Cerebellar nuclear complex (tissue), 1 donor: ENCODE measurements at places on chromosomes 5 and 9.

GRCh38 chr5:1765141-1765879 lies 34.3 kb downstream of the MRPL36 start:
- no peak for DNase-seq

DNA sequence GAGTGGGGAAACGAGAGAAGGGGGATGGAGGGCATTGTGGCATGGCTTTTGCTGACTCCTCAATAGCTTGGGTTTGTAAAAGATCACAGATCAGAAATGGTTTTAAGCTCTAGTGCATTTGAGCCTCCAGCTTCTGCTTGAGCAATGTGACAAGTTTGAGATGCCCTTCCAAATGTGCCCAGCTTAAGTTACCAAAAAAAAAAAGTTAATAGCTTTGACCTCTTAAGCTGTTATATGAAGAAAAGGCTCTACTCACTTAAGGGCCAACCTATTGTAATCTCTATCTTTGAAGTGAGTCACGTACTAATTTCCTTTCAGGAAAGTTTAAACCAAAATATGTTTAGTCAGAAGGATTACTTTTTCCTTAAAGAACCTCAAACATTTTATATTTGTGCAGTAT lies 428.8 kb upstream of the ACTBL2 start:
- DNase-seq = no peak

DNA sequence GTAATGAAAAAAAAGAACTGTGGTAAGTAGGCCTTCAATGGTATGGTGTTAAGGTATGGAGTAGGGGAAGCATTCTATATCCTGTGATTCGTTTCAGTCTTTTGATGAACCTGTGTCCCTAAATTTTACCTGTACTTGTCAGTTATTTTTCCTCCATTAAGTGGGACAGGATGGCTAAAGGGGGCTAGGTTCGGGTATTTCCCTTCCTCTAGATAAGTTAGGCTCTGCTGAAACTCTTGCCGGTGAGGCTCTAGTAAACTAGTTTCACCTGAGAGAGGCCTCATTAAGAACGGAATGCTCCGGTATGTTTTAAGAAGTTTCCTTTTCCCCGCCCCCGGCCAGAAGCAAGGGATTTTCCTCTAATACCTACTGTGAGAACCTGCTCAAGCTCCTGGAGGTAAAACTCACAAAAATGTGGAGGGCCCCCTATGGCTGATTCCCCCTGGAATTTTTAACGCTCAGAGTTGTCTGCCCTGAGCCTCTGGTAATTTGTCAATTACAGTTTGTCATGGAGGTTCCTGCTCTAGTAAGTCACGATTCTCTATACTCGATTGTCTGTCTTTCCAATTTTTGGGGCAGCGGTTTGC lies 87.7 kb downstream of the MACIR start:
- no peak for DNase-seq

DNA sequence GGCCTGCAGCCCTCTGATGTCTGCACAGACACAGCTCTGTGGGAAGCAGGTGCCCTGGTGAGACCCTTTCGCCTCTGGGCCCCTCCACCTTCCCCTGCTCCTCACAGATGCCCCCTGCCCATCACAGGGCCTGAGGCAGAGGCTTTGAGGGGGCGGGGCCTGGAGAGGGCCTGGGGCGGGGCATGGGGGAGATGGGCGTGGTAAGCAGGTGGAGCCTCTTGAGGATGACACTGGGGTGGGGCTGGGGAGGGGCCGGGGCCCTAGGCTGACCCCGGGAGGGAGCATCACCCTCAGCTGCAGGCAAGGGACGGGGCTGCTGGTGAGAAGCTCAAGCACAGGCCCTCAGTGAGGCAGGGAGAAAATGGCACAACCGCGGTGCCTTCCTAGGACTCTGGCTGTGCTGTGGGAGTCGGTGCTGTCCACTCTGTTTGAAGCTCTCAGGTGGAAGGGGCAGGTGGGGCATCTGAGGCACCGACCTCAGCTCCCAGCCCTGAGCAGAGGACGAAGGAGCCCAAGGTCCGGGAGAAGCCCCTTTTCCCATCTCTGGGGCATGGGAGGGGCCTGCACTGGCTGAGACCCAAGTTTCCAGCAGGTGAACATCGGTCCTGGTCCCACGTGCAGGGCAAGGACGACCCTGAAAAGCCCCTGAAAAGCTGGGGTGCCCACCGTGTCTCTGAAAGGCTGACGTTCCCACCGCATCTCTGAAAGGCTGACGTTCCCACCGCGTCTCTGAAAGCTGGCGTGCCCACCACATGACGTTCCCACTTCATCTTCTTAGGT lies 17.5 kb upstream of the SLC9A3 start:
- no peak for DNase-seq

DNA sequence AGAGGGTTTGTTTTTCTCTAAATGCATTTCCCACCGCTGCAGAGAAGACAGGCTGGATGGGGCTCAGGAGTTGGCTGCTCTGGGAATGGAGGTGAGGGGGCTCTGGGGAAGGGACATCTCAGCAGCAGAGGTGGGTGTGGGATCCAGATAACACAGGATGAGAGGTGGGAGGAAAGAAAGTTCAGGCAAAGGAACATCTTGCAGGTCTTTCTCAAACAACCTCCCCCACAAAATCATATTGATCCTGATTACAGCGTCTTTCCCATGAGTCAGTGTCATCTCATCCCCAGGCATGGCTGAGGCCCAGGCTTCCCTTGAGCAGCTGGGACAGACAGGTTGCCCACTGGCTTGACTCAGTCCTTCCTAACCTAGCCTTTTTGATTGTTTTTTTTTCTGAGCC lies 11.3 kb upstream of the ACSL6 start:
- no peak for DNase-seq

- no peak for DNase-seq
Measured at GRCh38 chr9:11933926-11934325, 759.3 kb upstream of the TYRP1 start.

GRCh38 chr9:10048994-10049393 lies 563.8 kb downstream of the PTPRD start:
- DNase-seq = no peak

DNA sequence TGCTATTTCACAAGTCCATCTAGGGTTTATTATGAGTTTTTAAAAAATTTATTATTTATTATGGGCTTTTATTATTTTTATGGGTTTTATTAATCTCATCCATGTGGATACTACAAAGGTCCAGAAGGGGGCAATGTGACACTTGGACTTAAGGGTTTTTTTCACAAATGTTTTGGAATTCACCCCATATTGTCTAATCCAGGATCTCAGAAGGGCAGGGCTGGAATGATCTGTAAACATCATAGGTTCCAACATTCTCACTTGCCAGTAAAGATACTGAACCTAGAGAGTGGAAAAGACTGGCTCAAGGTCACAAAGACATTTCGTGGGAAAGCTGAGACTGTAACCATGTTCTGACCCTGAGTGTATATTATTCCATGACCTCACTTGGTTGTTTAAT lies 35.6 kb downstream of the NIM1K start:
- DNase-seq = no peak

- DNase-seq = no peak
Measured at GRCh38 chr9:6356441-6356840, 28.3 kb downstream of the TPD52L3 start.

GRCh38 chr5:116084287-116084691 lies 536 bp upstream of the COMMD10 start:
- DNase-seq = no peak

DNA sequence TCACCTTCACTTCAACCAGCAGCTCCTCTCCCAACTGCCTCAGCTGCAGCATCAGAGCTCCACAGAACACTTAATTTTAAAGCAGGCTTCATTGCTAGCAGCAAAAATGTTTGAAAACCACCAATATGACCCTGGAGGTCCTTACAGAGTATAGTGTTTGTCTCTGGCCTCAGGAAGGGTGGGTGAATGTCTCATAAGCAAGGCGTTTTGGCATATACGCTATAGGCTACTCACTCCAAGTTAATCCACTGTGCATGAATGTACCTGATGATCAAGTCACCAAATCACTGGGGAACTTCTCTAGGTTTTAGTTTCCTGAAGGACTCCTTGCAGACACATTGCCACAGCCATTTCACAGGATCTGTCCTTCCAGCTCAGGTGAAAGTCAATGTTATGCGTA lies 125.3 kb downstream of the GABBR2 start:
- DNase-seq = no peak

GRCh38 chr5:14165375-14166106 lies 22.4 kb downstream of the TRIO start:
- no peak for DNase-seq

GRCh38 chr9:115111874-115112273 lies 6.1 kb downstream of the TNC start:
- DNase-seq = no peak

DNA sequence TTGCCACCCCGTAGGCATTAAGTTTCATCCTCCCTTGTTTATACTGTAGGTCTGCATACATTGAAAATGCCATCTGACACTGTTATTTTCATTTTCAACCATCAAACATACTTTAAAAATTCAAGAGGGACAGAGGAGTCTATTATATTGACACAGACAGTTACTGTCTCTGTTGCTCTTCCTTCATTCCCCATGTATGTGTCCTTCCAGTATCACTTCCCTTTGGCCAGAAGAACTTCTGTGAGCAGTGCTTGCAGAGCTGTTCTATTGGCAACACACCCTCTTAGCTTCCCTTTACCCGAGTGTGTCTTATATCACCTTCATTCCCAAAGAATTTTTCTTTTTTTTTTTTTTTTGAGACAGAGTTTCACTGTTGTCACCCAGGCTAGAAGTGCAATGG lies 42.8 kb downstream of the RASGEF1C start:
- DNase-seq = no peak

GRCh38 chr9:85527331-85528020 lies 214.3 kb downstream of the AGTPBP1 start:
- DNase-seq = no peak

DNA sequence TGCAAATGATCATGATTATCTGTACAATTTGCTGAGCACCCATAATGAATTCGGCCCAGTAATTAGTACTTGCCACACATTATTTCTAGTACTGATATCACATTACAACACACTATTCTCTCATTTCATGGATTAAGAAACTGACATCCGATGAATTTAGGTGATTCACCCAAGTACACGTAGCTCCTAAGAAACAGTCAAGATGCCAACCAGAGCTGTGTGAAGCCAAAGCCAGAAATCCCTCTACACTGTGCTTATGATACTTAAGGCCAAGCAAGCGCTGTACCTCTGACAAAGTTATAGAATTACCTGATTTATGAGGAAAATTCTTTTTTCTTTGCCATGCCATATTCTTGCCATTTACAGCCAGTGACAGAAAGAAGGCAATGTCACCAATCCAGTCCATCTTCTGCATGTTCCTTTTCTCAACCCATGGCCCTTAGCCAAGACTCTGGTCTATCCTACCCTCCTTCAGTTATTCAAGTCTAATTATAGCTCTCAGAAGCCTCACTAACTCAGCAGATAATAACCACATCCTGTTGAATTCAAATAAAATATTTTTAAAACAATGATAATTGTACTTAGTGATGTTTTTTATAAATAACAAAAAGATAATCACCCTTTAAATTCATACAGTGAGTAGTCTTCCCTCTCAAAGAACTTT lies 74.3 kb upstream of the PTGER4 start:
- DNase-seq = no peak

GRCh38 chr5:167657016-167657415 lies 634.4 kb upstream of the WWC1 start:
- no peak for DNase-seq

DNA sequence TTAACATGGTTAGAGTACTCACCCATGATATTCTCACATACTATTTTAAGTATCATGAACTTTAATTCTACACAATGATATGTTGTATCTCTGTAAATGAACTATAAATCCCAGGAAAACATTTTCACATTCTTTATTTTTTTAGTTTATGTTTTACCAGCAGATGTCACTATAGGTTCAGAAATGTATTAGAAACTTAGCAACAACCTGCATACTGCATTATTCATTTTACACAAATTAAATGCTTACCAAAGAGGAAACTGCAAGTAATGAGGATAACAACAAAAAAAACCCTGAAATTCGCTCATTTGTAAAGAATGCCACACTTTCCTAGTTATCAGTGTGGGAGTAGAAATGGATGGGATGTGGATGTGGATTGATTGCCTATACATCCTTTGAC lies 217.5 kb upstream of the OTULINL start:
- no peak for DNase-seq

DNA sequence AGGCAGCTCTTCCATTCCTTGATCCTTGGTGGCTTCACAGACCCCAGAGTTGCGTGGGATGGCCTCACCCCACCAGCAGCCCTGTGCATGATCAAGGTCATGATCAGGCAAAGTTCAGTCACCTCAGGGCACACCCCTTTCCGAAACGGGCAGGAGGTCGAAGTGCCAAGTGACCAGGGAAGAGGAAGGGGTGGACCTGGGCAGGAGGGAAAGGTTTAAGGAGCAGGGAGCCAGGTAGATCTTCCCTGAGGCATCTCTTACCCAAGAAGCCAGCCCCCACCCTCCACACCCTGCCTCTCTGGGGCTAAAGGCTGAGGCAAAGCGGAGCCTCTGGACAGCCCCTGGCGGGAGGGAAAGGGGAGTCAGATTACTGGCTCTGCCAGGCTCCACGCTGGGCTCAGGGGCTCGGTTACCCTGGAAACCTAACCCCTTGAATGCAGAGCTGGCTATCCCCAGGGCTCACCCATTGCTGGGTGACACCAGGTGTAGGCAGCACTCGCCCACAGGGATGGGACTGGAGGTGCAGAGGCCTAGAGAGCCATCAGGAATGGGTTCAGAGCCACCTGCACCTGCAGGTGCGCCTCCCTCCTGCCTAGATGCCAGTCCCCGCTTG lies 3.6 kb downstream of the MGAT4B start:
- DNase-seq = no peak

- no peak for DNase-seq
Measured at GRCh38 chr5:111968459-111968858, 211.5 kb upstream of the NREP start.

DNA sequence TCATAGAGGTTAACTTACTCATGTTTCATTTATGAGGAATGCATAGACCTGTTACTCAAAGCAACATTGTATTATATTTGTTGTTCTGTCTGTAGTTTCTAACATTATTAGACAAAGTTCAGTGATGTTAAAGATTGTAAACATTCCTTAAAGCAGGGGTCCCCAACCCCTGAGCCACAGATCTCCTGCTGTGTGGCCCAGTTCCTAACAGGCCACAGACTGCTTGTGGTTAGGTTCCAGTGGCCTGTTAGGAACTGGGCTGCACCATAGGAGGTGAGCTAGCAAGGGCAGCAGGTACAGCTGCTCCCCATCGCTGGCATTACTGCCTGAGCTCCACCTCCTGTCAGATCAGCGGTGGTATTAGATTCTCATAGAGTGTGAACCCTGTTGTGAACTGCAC lies 181.1 kb downstream of the KDM4C start:
- DNase-seq = no peak

GRCh38 chr9:8491563-8491962 lies 692.0 kb upstream of the DMAC1 start:
- no peak for DNase-seq
